HepG2 (cell line): ENCODE measurements at places on chromosomes 13 and 19.
A peak's percentile ranks its signal among the peaks of the same experiment; 100 is the strongest.

- no peak for DNase-seq
These were observed 21.0 kb downstream of the VASP start for GRCh38 chr19:45528149-45528743.

- DNase-seq: peak; percentile 86
These were observed 71.8 kb downstream of the CAB39L start for GRCh38 chr13:49371943-49372613.

- DNase-seq: no peak
These were observed 646.2 kb upstream of the ATXN8OS start for GRCh38 chr13:69461397-69461796.

GRCh38 chr19:46181388-46181779 lies 33.3 kb downstream of the IGFL2 start:
- no peak for DNase-seq

DNA sequence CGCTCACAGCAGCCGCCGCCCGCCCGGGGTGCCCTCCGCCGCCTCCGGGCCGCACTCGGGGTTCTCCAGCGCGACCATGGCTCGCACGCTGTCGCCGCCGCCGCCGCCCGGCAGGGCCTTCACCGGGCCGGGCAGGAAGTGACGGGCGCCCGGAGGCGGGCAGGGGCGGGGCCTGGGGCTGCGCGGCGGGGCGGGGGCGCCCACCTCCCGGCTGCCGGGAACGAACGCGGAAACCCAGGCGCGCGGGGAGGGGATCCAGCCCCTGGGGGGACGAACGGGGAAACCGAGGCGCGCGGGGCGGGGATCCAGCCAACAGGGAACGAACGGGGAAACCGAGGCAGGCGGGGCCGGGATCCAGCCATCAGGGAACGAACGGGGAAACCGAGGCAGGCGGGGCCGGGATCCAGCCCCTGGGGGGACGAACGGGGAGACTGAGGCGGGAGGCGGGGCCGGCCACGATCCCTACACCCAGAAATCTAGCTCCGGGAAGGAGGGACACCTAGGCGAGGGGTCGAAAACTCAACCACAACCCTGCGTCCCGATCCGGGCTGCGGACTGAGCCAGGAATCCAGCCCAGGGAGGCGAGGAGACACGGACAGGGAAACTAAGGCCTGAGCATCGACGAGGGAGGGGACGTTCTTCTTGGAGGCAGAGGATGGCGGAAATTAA lies at the start of gene R3HDM4:
Gene R3HDM4, minus strand, starts transcription at position 140 of the 669 bp plus-strand sequence. Its CDS starts 62 bp downstream, at position 78.
- DNase-seq: no peak

DNA sequence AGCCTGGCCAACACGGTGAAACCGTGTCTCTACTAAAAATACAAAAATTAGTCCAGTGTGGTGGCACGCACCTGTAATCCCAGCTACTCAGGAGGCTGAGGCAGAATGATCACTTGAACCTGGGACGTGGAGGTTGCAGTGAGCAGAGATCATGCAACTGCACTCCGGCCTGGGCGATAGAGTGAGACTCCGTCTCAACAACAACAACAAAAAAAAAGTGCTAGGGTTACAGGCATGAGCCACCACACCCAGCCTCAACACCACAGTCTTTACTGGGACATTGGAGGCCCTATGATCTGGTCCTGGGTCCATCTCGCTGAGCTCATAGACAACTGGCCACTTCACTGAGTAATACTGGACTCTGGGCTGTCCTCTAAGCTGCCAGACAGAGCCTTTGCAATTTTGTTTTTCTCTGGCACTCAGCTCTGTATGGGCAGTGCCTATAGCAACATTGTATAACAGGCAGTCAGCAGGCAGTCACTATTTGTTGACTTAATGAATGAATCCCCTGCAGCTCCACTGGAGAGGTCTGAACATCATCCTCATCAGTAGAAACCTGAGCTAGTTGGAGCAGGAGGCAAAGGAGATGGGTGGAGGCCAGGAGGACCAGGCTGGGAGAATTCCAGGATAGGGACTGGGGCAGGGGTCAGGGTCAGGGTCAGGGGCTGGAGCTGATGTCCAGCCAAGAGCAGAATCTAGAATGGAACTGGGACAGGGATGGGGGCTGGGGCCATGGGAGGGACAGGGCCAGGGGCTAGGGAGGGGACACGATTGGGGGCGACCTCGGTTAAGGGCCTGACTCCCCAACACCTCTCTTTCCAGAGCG lies 8.1 kb downstream of the BLOC1S3 start:
- DNase-seq: peak; percentile 75

GRCh38 chr13:27915301-27916207 lies 4.2 kb upstream of the PDX1 start:
- DNase-seq: no peak

GRCh38 chr19:7994114-7994513 lies 11.3 kb downstream of the ELAVL1 start:
- no peak for DNase-seq

DNA sequence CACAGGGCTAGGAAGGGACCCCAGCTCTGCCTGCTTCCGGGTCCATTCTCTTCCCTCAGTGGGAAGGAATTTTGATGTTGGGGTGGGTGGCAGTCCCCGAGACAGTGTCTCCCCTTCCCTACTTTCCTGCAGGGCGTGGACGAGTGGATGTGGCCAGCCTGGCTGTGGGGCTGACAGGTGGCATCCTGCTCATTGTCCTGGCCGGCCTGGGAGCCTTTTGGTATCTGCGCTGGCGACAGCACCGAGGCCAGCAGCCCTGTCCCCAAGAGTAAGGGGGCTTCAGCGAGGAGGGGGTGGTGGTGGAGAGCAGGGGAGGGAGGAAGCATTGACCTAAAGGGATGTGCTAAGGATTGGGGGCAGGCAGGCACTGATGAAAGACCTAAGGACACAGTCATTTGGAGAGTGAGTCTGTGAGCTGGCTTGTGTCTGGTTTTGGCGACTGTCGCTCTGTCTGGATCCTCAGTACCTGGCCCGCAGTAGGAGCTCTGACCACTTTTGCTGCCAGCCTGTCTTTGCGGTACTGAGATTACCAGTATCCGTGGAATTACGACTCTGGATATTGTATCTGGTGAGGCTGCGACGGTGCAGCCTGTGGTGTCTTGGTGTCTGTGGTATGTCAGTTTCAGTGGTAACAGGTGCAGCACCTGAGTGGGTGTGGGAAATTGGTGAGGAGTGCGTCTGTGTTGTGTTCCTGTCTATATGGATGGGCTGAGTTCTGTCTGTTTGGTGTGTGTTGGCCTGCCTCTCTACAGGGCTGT lies 2.4 kb upstream of the PRR12 start:
- DNase-seq: no peak

GRCh38 chr19:13790354-13790753 lies 4.9 kb upstream of the ZSWIM4 start:
- no peak for DNase-seq

- no peak for DNase-seq
These were observed 233.0 kb upstream of the PRR20A start for GRCh38 chr13:56907766-56908165.

DNA sequence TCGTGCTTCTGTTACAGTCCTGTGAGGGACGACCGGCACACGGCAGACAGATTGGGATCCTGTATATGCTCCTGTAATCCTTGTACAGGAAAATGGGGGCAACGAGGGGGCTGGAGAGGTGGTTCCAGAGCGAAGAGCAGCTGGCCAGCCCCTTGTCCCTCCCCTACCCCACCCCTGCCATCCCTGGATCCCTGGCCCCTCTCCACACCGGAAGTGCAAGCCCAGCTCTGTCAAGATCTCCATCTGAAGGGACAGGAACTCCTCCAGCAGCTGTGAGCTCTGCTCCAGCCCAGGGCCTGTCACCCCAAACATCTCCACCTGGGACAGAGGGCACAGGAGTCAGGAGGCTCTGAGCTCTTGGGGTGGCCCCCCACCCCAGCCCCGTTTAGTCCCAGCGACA lies 5.5 kb upstream of the CCER2 start:
- no peak for DNase-seq

DNA sequence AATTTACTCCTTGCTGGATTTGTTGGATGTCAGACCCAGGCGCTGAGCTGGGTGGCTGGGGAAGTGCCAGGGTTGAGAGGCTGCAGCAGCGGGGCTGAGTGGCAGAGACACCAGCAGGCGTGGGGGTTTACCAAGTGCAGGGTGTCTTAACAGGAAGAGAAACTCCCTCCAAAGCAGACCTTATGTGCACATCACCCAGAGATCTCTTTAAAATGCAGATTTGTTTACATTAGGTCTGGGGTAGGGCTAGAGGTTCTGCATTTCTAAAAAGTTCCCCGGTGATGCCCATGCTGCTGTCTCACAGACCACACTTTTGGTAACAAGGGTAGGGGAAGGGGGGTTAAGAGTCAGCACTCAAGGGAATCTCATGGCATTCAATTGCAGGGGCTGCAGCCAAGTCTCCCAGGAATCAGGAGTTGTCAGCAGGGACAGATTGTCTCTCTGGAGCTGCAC lies 80.7 kb upstream of the OLFM4 start:
- no peak for DNase-seq

DNA sequence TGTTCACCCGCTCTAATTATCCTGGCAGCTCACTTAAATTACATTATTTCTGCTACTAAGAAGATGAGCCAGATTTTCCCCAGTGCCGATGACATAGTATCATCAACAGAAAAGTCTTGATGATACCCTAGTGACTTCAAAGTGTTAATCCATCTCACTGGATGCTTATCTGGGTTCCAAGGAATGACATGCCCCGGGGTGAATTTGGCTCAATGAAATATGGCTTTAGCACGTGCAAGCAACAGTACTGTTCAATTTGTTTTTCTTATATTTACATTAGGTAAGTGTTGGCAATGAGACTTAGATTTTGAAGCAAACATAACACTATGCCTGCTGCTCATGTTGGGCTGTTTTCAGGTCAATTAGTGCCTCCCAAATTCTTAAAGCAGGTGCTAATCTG lies 548.2 kb upstream of the SLITRK1 start:
- DNase-seq: no peak

- DNase-seq: no peak
These were observed 53.8 kb downstream of the MBNL2 start for GRCh38 chr13:97275776-97276501.

- peak; percentile 39 for DNase-seq
These were observed 549.0 kb downstream of the GPC6 start for GRCh38 chr13:93775507-93776108.

DNA sequence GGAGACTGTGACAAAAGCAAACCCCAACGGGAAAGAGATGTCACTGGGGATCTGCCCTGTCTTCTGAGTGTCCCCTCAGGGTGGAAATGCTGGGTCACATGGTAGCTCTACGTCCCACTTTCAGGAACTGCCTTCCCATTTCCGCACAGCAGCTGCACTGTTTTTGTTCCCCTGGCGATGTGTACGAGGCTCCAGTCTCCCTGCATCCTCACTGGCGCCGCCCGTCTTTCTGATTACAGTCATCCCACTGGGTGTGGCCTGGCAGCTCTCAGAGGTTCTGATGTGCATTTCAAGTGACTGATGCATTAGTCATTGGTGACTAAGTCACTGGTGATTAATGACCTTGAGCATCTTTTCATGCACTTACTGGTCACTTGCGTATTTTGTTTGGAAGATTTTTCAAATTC lies 21.2 kb downstream of the PCID2 start:
- peak; percentile 83 for DNase-seq

GRCh38 chr19:6970021-6970420 lies 51.2 kb downstream of the MBD3L2B start:
- DNase-seq: no peak
